Stimulated activated CD8-positive, alpha-beta memory T cell treated with anti-CD3 and anti-CD28 coated beads, Interleukin-2, amount 100 ng/mL, for 1 hour (primary cell): ENCODE measurements at places on chromosomes 7 and 10.

- no peak for DNase-seq
Measured at GRCh38 chr7:54955296-54955695, 63.5 kb upstream of the EGFR start.

GRCh38 chr10:97538411-97538810, 34.2 kb upstream of the ANKRD2 start:
- no peak for DNase-seq

DNA sequence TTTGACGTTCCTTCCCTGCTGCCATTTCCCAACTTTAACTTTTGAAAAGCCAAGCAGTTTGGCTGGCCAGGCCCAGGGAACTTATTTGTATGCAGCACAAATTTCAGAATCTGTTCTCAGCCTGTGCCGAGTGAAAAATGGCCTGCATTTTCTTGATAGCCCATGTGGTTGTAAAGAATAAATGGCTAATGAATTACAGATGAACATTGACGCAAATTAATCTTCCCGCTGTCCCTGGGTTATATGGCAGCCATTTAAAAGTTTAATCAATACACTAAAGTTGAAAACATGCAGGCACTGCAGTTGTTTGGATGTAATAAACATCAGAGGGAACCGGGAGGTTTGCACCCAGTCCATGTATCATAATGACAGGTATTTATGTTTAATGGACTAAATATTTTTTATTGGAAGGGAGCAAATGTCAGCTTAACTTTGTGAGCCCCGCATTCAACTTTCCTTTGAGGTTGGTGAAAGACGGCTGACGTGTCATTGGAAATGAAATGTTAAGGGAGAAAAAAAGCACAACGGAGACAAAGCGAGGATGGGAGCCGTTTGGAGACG, 1092.4 kb downstream of the LRMDA start:
- DNase-seq: no peak

DNA sequence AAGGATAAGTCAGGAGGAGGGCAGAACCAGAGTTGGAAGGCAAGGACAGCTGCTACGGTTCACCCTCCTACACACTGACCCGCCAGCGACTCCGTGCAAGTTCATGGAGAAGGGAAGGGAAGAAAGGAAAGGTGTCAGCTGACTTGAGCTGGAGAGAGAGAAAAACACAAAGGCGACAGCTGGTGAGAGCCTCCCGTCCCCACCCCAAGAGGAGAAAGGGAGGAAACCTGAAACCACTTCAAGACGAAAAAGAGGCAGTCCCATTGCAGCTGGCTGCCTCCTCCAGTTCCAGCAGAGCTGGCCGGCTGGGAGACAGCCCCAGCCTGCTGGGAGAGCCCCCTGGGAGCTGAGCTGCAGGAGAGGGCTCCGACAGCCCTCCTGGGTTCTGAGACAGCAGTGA, 75.2 kb downstream of the PARD3 start:
- DNase-seq: no peak

GRCh38 chr10:73407495-73407894, 6.4 kb downstream of the ANXA7 start:
- DNase-seq: no peak

DNA sequence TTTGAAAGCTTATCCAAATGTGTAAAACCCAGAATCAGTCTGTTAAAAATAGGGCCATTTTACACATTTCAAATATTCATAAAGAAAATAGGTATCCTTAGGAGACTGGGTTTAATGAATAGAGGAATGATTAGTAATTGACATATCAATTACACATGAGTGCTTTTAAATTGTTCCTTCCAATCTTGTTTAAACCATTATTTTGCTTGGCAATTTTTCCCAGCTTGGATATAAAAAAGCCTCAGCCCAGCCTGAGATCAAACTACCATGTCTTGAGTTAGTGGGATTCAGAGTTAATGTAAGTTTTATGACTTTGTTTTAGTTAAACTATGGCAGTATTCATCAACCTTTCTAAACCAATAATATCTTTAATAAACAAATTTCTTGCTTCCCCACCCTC, 28.3 kb downstream of the PARP12 start:
- DNase-seq: no peak

- DNase-seq: no peak
Measured at GRCh38 chr7:132140341-132140740, 435.9 kb downstream of the PLXNA4 start.

DNA sequence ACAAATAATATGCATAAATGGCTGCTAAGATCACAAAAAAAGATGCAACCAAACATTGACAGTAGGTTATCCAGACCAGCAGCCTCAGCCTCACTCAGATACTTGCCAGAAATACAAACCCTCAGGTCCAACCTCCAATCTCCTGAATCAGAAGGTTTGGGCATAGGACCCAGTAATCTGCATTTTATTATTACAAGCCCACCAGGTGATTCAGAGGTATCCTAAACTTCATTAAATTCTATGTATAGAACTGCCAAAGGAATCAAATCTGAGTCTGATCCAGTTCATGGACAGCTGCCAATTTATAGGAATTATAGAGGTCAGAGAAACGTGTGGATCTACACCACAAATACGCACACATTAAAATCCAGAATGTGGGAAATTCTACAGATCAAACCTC, 41.3 kb downstream of the ZNF438 start:
- no peak for DNase-seq

DNA sequence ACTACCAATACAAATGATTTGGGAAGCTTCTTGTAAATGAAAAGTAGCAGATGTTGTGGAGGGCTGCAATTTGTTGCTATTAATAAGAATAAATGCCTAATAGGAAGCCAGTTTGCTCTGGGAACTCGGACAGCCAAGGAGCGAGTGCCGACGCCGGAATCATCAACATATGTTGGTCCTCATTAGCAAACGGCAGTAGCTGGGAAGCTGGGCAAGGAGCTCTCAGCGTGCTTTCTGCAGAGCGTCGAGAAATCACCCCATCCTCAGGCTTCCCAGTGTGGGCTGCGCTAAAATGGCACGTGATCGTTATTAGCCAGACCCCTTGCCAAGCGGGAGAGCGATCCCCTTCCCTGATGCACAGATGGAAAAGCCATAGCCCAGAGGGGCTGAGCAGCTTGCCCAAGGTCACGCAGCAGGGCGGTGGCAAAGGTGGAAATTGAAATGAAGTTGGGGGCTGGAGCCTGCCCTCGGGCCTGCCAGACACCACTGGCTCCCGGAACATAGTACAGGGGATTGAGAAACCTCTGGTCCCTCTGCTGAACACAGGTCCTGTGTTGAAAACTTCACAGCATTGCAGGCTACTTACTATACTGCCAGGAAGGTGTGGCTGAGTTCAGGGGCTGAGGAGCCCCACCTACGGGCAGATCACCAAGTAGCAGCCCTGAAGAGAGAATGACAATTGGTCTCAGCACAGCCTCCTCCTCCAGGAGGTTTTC, 326.9 kb downstream of the PLXNA4 start:
- no peak for DNase-seq

- DNase-seq: no peak
Measured at GRCh38 chr7:58087536-58088190, 637.7 kb downstream of the ZNF716 start.

- DNase-seq: no peak
Measured at GRCh38 chr10:119784340-119785067, 58.7 kb downstream of the INPP5F start.

- no peak for DNase-seq
Measured at GRCh38 chr10:8074881-8075280, 20.4 kb downstream of the GATA3 start.

GRCh38 chr7:75993689-75994387, 557 bp downstream of the TMEM120A start:
- no peak for DNase-seq

DNA sequence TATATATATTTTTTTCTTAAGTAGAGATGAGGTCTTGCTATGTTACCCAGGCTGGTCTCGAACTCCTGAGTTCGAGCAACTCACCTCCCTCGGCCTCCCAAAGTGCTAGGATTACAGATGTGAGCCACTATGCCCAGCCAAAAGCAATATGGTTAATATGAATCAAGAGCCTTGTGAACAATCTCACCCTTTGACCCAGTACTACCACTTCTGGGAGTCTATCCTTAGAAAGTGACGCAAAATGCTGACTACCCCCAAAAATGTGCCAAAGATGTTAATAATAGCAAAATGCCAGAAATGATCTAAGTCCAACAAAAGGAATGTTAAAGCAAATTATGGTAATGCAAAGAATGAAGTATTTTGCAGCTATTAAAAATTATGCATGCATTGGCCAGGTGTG, 44.3 kb downstream of the HOXA1 start:
- DNase-seq: no peak

DNA sequence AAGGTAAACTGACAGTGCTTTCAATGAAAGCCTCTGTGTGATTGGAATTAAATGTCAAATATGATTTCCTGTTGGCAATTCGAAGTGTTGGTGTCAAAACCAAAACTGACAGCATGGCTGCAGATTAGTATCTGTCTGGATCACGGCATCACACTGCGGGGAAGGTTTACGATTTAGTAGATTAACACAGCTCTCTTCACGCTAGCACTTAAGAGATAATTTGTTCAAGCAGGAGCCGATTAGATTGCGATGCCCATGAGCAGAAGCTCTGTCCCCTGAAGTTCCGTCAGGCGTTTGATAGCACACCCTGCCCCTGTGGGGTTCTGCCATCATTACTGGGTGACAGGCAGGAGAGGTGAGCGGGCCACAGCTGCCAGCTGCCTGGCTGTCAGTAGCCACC, 279.5 kb upstream of the AUTS2 start:
- no peak for DNase-seq

DNA sequence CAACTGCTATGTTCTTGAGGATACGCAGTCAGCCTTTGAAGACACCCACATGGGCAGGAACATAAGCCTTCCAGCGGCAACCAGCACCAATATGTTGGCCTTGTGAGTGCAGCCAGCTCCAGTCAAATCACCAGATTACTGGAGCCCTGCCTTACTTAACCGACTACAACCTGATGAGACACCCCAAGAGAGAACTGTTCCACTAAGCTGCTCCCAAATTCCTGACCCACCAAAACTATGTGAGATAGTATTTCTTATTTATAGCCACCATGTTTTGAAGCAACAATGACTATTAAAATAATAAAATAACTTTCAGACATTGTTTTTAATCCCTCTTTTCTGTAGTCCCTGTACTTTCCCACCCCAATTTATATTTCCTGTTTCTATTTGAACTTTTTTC, 179.6 kb downstream of the ADK start:
- DNase-seq: no peak

GRCh38 chr7:13946181-13946580, 43.3 kb downstream of the ETV1 start:
- DNase-seq: no peak

DNA sequence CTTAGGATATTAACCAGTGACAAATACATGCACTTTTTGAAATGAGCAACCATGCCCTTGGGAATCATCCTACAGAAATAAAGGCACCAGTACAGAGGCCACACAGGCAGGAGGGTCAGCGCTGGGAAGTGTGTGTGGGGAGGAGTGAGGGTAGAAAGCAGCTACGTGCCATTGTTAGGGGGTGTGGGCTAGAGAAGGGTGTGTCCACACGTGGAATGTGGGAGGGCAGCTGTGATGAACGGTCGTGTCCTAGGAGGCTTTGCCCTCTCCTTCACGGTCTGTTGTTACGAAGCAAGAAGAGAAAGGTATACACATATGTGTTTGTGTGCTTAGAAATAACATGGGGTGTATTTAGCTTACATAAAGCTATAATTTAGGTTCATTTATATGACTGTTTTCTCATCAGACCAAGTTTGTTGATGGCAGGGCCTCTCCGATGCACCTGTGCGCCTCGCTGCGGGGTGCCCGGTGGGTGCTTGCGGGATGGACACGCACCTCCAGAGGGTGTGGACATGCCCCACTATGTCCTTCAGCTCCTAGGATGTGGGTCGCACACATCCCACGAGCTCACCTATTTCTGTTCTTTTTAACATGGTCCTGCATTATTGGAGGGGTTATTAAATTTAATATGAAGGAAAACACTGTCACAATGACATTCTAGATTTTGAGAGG, 16.9 kb upstream of the GET4 start:
- no peak for DNase-seq

DNA sequence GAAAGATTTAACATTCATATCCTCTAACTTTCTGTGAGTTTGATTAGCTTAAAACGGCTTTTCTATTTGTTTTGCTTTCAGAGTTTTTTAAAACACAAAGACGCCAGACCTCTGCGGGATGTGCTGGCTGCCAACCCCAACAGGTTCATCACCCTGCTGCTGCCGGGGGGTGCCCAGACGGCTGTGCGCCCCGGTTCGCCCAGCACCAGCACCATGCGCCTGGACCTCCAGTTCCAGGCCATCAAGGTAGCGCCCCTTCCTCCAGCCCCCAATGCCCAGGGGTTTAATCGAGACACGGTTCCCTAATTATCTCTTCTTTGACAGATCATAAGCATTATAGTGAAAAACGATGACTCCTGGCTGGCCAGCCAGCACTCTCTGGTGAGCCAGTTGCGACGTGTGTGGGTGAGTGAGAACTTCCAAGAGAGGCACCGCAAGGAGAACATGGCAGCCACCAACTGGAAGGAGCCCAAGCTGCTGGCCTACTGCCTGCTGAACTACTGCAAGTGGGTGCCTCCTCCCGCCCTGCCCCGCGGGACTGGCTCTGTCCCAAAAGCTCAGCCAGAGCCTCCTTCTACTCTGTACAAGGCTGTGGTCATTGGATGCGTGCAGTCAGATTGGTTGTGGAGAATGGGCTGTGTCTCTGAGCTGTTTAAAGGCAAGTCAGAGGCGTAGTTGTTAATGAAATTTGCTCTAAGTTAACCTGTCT, 71.2 kb downstream of the TRRAP start:
- no peak for DNase-seq

GRCh38 chr7:112300072-112300471, 93.6 kb downstream of the ZNF277 start:
- DNase-seq: no peak

DNA sequence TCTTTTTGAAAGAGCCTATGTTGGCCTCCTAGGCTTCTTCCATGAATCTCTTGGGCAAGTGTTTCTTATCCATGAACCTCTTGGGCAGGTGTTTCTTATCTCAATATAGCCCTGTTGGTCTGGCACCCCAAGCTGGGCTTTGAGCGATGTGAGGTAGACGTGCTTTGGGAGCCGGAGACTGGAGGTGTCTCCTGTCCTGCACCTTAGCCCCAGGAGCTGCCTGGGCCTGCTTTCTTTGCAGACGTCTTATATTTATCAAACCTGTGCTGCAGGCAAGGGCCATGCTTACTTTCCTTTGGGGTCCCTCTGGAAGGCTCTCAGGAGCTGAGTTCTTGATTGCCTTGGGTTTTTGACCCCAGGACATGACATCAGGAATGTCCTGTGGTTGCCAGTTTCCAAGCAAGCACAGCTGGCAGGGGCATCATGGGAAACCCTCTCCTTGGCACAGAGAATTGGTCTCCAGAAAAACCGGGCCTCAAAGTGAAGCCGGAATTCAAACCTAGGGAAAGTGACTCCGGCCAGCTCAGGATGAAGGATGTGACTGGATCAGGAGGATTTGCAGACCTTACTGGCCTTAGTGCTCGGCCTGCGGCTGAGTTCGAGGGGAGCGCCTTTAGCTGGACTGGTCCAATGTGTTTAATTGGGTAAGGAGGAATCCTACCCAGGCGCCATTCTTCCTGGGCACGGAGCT, 2.8 kb downstream of the JAKMIP3 start:
- no peak for DNase-seq

GRCh38 chr7:100604028-100604975, 2.1 kb downstream of the PCOLCE start:
- DNase-seq: peak; percentile 43

- DNase-seq: no peak
Measured at GRCh38 chr7:129376778-129377700, 57.2 kb upstream of the STRIP2 start.
